ENCODE measurements at places on chromosomes 13 and 19.

DNA sequence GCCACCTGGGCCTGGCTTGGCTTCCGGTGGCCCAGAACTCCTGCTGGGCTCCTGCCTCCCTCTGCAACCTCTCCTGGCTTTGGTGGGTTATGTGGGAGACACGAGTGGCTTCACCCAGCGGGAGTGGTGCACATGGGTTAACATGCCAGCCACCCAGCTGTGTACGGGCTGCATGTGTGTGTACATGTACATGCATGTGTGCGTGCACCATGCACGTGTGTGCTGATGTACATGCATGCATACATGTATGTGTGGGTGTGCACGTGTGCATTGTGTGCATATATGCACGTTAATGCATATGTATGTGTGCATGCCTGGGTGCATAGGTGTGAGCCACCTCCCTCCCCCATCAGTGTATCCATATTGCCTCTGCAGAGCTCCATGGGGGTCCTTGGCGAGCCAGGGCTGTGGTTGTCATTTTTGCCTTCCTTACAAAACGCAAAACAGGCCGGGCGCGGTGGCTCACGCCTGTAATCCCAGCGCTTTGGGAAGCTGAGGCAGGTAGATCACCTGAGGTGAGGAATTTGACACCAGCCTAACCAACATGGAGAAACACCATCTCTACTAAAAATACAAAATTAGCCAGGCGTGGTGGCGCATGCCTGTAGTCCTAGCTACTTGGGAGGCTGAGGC, 12.5 kb downstream of the GNA11 start:
- no peak for DNase-seq

DNA sequence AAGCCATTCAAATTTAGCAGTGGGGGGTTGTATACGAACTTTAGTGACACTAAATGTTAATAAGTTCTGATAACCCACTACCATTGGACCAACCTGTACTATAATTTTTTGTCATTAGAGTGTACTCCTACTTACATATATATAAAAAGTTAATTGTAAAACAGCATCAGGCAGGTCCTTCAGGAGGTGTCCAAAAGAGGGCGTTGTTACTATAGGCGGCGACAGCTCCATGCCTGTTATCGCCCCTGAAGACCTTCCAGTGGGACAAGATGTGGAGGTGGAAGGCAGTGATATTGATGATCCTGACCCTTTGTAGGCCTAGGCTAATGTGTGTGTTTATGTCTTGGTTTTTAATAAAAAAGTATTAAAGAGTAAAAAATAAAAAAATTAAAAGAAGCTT, 27.5 kb downstream of the SPRYD7 start:
- no peak for DNase-seq

GRCh38 chr19:30374865-30375552, 2.8 kb downstream of the ZNF536 start:
- peak; percentile 28 for DNase-seq

- DNase-seq = no peak
Observed at GRCh38 chr19:732148-733069, 18.5 kb upstream of the MISP start.

GRCh38 chr19:35781650-35782049, 6.3 kb downstream of the ARHGAP33 start:
- no peak for DNase-seq

GRCh38 chr19:743168-743687, 7.7 kb upstream of the MISP start:
- peak; percentile 5 for DNase-seq

DNA sequence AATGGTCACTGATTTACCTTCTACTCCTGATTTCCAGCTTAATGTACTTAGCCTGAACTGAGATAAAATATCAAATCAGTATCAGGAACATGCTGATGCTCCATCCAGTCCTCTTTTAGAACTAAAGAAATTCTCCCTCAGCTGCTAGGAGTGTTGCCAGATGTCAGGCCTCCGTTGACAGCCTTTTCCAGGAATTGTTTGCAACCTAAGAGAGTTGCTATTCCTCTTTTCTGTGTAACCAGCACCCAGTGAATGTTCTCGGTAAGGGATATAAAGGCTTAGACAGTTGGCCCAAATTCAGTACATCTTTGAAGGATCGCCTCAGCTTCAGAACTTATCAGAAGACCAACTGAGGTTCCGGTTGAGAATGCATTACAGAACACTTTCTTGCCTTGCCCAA, 559.0 kb downstream of the PCDH17 start:
- no peak for DNase-seq

- DNase-seq = no peak
Observed at GRCh38 chr19:58334691-58335249, 8.0 kb downstream of the ZSCAN22 start.

DNA sequence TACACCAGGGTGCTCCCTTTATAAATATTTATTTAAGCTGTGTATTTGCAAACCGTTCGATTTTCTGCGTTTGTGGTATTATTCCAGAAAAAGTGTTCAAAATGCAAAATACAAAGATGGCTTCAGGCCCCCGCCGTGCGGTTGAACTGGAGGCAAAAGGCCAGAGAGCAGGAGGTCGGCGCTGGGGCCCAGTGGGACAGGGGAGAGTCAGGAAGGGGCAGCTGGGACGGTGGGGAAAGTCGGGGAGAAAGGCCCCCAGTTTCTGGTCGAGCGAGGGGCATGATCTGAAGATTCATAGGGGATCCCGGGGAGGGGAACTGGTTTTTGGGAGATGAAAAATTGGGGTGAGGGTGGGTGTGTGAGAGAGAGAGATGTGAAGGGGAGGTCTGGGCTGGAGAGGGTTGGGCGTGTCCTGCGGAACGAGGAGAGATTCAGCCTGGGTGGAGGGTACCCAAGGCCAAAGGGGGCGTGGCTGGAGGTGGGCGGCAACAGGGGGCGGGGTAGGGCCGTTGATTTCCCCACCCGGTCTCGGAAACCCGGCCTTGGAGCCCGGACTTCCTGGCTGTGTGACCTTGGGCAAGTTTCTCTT, 678 bp downstream of the ISOC2 start:
- peak; percentile 23 for DNase-seq

DNA sequence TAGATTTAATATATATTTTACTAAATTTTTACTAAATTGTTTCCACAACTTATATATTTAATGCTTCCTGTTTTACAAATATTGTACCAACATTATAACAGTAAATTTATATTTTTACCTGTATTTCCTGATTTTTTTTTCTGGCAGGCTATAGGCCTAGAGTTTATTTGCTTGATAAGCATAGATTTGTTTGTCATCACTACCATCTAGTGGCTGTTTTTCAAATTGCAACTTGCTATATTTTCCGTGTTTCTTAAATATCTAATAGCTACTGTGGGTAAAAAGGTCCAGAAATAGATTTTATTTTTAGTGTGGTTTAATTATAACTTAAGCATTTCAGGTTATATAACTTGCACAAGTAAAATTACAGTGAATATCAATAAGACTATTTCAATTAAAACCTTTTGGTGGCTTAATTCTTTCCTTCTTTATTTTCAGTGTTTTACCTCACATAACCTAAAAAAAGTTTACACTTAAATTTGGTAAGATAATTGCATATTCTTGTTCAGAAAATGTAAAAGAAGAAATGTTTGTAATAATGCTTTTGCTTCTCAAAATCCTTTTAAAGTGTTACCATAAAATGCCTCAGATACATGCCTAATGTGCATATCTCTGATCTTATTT, 60.6 kb downstream of the NDFIP2 start:
- no peak for DNase-seq

GRCh38 chr13:99294198-99294597, 13.0 kb downstream of the GPR183 start:
- DNase-seq = no peak

Data from anterior cingulate cortex (tissue), 58 donors.